ENCODE measurements at places on chromosomes 7 and 10.
A peak's percentile ranks its signal among the peaks of the same experiment; 100 is the strongest.

- no peak for DNase-seq
These were observed 24.0 kb downstream of the CCSER2 start for GRCh38 chr10:84352251-84352842.

GRCh38 chr7:151187409-151188251, 580 bp upstream of the ASB10 start:
- no peak for DNase-seq

- DNase-seq = no peak
These were observed 35.2 kb downstream of the PANK1 start for GRCh38 chr10:89609833-89610346.

DNA sequence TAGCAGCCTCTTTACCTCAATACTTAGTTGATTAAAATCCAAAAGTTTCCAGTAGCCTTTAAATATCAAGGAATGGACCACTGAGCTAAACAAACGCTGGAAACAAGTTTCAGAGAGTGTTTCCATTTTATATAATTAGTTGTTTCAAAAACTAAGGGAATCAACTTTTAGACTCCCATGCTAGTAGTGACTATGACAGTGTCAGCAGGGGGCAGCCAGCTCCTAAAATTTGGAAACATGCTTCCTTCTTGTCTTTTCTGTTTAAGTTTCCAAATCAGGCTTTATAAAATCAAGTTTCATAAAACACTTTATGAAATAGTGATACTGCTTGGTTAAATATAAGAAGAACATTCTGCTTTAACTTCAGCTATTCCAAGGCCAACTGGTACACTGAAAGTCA, 138.2 kb upstream of the TMEM229A start:
- DNase-seq = peak; percentile 8

GRCh38 chr10:44635176-44635575, 250.3 kb upstream of the CXCL12 start:
- DNase-seq = no peak

- no peak for DNase-seq
These were observed 101.0 kb downstream of the GSAP start for GRCh38 chr7:77315182-77315591.

GRCh38 chr10:130459851-130460490, 323.8 kb downstream of the GLRX3 start:
- no peak for DNase-seq

GRCh38 chr10:17438583-17438982, 15.8 kb downstream of the ST8SIA6 start:
- DNase-seq = no peak

GRCh38 chr7:157851501-157852067, 514.8 kb downstream of the DNAJB6 start:
- DNase-seq = no peak

DNA sequence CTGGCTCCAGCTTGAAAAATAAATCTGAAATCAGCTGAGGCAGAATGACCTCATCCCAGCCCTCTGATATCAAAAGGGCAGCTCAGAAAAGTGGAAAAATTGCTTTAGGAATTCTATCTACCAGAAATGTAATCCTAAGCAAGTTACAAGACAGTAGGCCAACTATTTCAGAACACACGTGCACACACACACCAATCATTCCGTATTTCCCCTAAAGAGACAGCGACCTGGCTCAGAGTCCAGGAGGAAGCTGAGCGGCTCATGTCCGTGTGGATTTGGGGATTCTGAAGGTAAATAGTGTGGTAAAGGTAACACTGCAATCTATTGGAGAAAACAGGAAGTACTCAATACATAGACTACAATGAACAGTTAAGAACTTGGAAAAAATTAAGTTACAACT, 288.2 kb downstream of the CALN1 start:
- no peak for DNase-seq

- DNase-seq = no peak
These were observed 24.5 kb upstream of the FAM133B start for GRCh38 chr7:92614660-92615174.

GRCh38 chr10:99360934-99361333, 31.8 kb downstream of the CNNM1 start:
- DNase-seq = no peak

- DNase-seq = no peak
These were observed 11.2 kb upstream of the C7orf33 start for GRCh38 chr7:148579366-148579765.

- DNase-seq = no peak
These were observed 398.4 kb downstream of the PLXNA4 start for GRCh38 chr7:132177708-132178401.
